ENCODE measurements at places on chromosomes 11 and 22.

- H3K27ac ChIP-seq, result no peak overlapping the region
- H3K27me3 ChIP-seq, result no peaks in the 10 kb centered on the region
- no peak overlapping the region for H3K4me3 ChIP-seq
- H3K36me3 ChIP-seq, result no peaks in the 10 kb centered on the region
- no peak for DNase-seq
Measured at GRCh38 chr22:27424319-27424718, 377.2 kb downstream of the MN1 start.

DNA sequence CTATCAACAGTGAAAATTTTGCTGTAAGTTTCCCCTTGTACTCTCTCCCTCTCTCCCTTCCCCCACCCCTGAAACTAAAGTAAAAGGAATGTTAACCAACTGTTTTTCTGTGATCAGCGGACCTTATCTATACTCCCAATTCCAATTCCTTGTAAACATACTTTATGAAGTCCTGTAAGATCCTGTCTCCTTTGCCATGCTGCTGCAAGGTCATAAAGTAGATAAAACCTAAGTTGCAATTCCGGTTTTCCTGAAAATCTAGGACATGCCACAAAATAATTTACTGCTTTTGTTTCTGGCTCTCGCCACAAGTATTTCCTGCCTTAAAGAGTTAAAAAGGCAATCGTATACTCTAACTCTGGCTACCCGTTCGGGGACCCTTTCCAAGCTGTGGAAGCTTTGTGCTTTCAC, 1469.0 kb downstream of the LRRC4C start:
- peak; percentile 36 for DNase-seq
- no peak overlapping the region for H3K27ac ChIP-seq
- no peak overlapping the region for H3K4me3 ChIP-seq
- H3K36me3 ChIP-seq, result no peaks in the 10 kb centered on the region
- no peaks in the 10 kb centered on the region for H3K27me3 ChIP-seq

DNA sequence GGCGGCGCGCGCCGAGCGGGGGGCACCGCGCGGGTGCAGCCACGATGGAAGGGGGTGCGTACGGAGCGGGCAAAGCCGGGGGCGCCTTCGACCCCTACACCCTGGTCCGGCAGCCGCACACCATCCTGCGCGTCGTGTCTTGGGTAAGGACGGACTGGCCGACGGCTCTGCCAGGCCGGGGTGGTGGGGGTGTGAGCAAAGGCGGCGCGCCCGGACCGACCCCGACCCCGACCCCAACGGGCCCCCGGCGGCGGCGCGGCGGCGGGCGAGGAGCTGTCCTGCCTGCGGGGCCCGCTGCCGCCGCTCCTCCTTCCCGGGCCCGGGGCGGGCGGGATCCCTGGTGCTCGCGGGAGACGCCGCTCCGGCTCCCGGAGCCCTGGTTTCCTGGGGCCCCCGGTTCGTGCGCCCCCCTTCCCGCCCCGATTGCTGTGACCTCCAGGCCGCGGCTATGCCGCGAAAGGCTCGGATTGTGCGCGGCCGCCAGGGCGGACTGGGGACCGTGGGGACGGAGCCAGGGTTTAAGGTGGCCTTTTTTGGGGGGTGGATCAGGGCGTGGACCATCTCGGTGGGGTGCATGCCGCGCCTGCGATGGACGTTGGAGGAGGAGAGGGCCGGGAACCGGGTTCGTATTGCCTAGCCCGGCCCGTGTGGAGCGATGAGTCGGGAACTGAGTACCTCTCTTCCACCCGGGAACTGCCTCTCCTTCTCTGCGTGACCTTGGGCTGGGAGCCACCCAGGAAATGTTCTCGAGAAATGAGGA, at the start of gene SYNGR1:
TSS of gene SYNGR1 (plus strand) at position 25 of the 760 bp plus-strand sequence. CDS start at position 45, 20 bp downstream.
- peak within 1 kb of the TSS; percentile 66 for H3K27ac ChIP-seq
- H3K4me1 ChIP-seq, result peaks cover 12% of the 10 kb centered on the region
- DNase-seq, result no peak

DNA sequence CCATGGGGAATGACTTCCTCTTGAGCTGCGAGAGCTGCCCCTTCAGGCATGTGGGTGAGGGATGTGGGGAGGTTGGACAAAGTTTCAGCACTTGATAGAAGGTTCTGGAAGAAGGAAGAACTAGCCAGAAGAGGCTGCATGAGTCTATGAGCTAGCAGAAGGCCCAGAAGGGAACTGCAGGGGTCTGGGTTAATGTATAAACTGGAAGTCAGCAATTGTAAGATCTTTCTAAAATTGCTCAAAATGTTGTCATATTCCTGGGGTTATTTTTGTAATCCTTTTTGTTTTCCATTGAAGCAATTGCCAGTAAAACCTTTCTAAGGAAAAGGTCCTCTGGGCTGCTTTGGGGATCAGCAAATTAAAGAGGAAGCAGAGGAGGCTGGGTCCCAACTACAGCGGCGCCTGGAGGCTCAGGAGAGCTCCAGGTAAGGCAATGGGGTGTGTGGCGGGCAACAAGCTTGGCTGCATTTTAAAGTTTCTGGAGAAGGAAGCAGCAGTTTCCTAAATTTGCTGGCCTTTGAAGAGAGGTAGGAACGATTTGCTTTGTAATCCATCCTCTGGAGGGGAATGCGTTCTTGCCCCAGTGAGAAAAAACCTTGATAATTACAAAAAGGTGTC, 29.2 kb downstream of the ADAMTS15 start:
- H3K4me1 ChIP-seq, result peaks cover 5% of the 10 kb centered on the region
- no peaks in the 10 kb centered on the region for H3K27me3 ChIP-seq
- no peak overlapping the region for H3K27ac ChIP-seq
- DNase-seq, result no peak
- H3K4me3 ChIP-seq, result no peak overlapping the region
- no peaks in the 10 kb centered on the region for H3K36me3 ChIP-seq

GRCh38 chr11:60743058-60743457, 13.6 kb upstream of the MS4A15 start:
- H3K36me3 ChIP-seq, result no peaks in the 10 kb centered on the region
- no peaks in the 10 kb centered on the region for H3K27me3 ChIP-seq
- H3K4me3 ChIP-seq, result no peak overlapping the region

Data from mesendoderm (in vitro differentiated cells).